GM19239 (cell line): ENCODE measurements at places on chromosomes 2 and 18.

- no peak for DNase-seq
These were observed 60.0 kb downstream of the PIKFYVE start for GRCh38 chr2:208326016-208326415.

DNA sequence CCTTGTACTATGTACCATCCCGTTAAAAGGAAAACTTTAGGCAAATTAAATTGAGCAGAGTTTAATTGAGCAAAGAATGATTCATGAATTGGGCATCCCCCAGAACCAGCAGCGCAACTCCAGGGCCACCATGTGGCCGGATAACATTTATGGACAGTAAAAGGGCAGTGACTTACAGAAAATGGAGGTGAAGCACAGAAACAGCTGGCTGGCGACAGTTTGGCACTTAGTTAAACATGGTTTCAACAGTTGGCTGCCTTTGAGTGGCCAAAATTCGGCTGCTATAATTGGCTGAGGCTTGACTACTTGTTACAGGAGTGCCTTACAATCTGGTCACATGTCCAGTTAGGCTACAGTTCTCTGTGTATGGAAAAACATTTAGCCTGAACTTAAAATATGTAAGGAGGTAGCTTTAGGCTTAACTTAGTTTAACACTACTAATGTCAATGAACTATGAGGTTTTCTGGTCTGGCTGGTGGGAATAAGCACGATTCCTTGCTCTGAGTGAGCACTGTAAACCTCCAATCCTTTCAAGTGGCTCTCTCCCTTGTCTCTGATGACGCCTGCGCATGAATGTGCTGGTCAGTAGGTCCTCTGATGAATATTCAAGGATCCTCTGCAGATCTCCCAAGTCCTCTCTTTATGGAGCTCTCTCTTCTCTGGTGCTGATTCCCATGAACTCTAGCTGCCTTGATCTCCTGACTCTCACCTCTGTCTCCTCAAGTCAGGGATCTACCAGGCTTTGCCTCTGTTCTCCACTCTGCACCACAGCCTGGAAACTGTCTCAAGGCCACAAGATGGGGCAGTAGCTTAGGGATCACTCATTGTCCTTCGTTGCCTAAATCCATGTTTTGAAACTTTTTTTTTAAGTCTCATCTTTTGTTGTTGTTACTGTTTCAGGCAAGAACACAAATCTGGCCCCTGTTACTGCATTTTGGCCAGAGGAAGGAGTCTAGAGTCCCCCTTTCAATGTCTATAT lies 24.4 kb upstream of the RAB31 start:
- no peak for DNase-seq

DNA sequence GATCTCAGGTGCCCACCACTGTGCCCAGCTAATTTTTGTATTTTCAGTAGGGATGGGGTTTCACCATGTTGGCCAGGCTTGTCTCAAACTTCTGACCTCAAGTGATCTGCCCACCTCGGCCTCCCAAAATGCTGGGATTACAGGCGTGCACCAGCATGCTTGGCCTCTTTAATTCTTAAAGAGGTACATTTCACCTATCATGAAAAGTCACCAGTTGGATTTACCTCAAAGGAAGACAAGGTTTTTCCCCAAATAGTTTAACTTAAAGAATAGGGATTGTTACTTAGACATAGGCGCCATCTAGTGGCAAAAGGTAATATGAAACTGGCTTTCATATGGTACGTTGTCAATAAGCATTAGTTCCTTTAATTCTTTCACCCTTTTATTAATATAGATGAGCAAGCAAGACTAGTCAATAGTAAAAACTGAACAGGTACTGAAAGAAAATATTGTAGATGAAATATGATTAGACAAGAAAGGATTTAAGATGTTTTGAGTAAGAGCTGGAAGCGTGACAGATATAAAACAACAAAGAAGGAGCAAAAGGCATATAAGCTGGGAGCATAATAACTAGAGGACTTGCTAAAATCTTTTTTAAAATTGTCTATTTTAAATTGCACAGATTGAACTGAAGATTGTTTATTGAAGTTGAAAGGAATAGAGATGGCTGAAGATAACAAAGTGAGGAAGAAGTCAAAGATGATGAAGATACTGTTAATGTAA lies 35.0 kb upstream of the PSMD14 start:
- DNase-seq = peak; percentile 1

DNA sequence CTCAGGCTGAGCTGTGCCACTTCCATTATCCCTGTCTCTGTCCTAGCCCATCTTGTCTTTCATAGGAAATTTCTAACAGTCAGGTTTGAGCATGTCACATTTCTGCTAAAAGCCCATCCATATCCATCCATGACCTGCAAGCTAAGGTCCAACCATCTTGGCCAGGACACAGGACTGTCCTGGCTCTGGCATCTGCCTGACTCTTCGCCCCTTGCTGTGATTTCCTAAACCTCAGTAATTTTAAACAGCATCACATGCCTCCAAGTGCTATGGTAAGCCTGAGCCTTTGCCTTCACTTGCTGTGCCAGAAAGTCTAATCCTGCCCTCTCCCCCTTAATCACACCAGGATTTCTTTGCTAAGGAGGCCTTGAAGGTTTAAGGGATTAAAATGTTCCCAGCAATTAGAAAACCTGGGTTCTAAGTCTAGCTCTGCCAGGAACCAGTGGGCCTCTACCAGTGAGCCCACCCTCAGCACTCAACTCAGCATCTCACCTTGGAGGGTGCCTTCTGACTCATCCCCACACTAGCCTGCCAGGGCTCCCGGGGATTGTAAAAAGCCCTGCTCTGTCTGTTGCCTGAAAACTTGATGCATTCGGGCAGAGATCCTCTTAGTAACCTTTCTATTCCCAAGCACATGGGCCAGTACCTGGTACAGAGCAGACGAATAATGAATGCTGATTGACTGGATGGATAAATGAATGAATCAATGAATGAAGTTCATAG lies 411.0 kb downstream of the LRATD1 start:
- DNase-seq = no peak

GRCh38 chr2:229857634-229858033 lies 64.2 kb downstream of the TRIP12 start:
- DNase-seq = no peak

DNA sequence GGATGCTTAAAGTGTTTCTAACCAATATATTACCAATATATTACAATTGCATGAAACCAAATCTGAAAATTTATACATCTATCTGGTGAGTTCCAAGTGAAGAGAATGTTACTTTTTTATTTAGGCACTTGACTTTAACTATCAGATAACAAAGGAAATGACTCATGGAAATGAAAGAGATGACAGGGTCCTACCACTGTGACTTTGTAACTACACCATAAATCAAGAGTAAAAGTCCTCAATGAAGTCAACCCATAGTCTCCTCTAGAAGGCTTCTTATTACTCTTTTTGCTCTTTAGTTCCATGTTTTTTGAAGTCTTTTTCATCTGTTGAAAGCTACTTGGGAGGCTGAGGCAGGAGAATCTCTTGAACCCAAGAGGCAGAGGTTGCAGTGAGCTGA lies 545.0 kb upstream of the PIK3C3 start:
- no peak for DNase-seq

DNA sequence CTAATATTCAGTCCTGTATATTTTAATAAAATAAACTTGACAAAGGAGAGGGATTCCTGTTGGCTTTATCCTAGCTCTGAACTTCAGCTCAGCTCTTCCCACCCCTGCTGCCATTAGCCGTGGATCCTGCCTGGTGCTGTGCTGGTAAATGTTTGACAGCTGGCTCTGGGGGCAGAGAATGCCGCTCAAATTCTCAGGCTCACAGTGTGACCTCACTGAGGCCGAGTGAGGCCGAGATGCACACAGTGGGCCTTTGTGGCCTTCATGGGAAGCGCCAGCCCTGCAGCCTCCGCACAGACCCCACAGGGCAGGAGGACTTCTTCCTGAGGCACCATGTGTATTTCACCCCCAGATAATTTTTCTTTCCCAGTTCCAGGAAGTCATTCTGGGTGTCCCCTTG lies 16.5 kb upstream of the FAHD2A start:
- no peak for DNase-seq

GRCh38 chr2:161005170-161005569 lies 155.1 kb upstream of the TANK start:
- no peak for DNase-seq

DNA sequence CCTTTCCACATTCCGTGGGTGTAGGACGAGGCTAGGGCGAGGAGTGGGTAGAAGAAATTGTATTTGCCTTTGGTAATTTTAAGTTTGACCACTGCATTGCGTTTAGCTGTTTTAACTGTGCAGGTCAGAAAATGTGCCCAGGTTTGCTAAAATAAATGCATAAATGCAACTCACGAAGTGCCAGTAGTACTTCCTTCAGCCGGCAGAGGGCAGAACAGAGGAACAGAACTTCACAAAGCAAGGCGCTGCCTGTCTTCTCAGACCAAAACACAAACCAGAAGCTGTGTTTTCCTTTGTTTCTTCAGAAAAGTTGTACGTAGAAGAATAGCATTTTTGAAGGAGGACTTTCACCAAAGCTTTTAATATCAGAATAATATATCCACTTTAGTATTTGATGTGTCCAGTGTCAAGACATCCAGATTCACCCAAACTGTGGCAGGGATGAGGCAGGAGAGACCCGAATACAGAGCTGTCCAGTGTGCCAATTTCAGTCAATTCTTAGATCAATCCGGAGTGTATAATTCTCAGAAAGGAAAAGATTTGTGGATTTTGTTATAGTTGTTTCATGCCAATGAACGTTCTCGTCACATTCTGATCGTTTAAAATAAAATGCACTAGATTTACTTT lies 348.6 kb downstream of the DLGAP1 start:
- DNase-seq = peak; percentile 9

- no peak for DNase-seq
These were observed 374.2 kb upstream of the ID2 start for GRCh38 chr2:8307606-8308180.

DNA sequence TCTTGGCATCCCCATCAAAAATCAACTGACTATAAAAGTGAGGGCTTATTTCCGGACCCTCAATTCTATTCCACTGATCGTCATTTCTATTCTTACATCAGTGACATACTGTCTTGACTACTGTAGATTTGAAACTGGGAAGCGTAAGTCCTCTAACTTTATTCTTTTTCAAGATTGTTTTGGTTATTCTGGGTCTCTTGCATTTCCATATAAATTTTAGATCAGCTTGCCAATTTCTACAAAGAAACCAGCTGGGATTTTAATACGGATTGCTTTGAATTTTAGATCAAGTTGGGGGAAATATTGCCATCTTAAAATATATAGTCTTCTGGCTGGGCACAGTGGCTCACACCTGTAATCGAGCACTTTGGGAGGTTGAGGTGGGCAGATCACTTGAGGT lies 17.9 kb upstream of the INPP4A start:
- DNase-seq = no peak

DNA sequence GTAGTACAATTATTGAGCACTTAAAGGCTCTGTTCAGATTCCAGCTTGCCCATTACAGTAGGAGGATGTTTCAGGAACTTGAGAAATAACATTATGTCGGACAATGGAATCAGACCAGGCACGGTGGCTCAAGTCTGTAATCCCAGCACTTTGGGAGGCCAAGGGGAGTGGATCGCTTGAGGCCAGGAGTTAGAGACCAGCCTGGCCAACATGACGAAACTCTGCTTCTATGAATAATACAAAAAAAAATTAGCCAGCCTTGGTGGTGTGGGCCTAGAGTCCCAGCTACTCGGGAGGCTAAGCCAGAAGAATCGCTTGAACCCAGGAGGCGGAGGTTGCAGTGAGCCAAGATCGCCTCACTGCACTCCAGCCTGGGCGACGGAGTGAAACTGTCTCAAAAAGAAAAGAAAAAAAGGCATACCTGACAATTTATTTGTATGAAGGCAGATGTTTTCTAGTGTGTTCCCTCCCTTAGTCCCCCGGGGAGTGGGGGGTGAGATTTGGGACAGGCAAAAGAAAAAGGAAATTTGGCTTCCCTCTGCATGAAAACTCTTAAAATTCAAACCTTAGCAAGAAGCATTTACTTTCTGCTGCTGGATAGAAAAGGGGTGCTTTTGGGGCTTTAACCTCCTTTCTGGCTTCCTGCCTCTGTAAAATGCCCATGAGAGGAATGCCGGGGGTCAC lies 13.7 kb upstream of the ZNF532 start:
- DNase-seq = no peak

DNA sequence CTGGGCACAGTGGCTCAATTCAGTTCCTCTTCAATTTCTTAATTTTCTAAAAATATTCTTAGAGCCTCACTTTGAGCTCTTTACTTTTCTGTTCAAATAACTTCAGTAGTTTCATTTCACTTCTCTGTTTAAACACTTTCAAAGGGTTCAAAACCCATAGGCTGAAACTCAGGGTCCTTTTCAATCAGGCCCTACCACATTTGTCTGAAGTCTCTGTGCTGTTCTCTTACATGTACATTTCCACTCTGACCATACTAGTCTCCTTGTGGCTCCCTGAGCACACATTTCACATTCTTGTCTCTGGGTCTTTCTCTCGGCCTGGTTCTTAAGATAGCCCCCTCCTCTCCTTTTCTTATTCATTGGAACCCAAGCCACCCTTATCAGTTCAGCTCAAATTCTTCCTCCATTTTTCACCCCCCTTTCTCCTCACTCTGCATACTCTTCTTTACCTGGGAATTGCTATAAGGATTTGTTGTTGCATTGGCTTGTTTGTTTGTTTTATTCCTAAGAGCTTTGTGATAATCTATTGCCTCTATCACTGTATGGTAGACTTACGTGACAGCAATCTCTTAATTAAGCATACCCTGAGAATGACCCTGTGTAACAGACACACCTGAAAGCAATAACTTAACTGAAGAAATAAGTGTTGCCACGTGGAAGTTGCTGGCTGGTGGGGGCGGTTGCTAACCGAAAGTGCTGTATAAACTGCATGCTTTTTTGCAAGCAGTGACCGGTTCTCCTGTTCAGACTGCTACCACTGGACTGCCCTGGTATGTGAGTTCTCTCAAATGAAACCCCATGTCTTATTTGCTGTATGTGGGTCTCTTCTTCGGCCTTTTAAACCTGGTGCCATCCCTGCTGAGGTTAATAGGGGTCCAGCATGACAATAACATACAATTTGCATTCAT lies 27.7 kb upstream of the ACADL start:
- no peak for DNase-seq

DNA sequence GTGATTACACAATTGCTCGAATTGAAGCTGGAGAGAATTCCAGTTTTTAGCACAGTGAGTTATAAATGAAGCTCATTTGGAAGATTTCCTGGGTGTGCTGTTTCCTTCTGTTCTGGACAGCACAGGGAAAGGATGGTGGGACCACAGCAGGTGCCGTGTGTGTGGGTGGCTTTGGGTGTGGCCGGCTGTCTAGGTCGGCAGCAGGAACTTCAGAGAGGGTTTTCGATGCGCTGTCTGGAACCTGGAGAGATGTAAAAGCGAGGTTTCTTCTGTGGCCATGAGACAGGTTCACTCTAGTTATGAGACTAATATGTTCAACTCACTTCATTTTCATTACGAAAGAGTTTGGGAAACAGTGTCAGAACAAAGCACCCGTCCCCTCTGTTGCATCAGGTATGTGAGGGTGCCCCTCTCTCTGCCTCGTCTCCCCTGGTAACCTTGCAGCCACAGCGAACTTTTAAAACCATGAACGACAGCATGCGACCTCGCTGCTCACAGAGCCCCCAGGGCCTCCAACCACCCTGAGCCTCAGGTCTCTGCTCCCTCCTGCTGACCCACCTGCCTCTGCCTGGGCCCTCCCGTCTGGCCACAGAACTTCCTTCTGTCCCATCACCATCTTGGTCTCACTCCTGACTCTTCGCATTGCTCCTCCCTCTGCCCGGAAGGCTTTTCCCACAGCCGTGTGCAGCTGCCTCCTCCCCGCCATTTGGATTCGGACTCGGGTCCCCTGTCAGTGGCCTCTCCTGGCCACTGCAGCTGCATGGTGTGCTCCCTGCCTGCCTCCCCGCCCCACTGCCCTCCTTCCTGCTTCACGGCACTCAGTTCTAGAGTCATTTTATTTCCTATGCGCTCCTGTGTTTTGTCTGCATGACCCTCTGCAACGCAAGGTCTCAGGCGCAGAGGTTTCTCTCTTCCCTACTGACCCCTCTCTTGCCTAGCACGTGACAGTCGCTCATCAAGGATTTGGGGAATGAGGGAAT lies 151.2 kb downstream of the NDUFA10 start:
- no peak for DNase-seq
